ENCODE measurements at places on chromosomes 13 and 19.

DNA sequence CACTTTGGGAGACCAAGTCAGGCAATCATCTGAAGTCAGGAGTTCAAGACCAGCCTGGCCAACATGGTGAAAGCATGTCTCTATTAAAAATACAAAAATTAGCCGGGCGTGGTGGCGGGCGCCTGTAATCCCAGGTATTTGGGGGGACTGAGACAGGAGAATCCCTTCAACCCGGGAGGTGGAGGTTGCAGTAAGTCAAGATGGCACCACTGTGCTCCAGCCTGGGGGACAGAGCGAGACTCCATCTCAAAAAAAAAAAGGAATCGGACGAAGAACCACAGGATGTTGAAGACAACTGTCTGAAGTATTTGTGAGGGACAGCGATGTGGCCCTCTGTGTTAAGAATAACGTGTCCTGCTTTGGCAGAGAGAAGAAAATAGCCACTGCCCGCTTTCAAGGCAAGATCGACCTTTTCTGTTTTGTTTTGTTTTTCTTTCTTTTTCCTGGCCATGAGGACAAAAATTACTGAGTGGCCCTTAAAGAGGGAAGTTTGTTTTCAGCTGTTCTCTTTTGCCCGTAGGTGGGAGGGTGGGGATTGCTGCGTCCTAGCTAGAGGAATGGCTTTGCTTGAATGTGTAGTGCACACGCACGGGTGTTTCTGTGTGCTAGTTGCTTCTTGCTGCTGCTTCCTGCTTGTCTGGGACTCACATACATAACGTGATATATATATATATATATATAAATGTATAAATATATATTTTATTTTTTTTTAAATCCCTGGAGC lies 6.2 kb upstream of the PRKCG start:
- no peak for DNase-seq

- DNase-seq = no peak
Observed at GRCh38 chr13:53137779-53138178, 109.2 kb downstream of the OLFM4 start.

DNA sequence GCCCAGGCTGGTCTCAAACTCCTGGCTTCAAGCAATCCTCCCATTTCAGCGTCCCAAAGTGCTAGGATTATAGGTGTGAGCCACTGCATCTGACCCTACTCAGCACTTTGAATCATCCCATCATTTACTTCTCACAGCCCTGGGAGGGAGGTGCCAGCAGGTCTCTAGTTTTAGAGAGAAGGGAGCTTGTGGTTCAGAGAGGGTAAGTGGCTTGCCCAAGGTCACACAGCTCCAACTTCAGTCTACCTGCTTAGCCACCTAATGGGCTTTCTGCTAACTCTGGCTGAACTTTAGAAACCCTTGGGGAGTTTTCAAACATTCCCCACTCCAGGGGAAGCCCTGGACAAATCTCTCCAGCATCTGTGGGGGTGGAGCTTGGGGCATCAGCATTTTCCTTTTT lies 18.3 kb downstream of the CACNA1A start:
- DNase-seq = no peak

DNA sequence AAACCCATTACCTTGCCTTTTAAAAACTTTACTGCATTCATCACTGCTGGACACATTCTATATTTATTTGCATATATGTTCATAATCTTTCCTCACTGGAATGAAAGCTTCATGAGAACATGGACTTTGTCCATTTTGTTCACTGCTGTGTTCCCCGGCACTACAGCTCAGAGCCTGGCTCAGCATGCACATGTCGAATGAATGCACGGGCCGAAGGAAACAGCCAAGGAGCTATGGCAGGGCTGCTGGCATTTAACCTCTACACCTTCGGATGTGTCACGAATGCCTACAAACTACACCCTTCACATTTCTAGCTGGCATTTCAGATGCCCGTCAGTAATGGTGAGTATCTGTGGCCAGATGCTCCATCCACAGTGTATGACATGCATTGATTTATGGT lies 7.6 kb downstream of the MTIF3 start:
- DNase-seq = no peak

GRCh38 chr19:47735131-47735530 lies 10.2 kb upstream of the NOP53 start:
- DNase-seq = no peak

GRCh38 chr13:100983111-100983510 lies 308.5 kb upstream of the TMTC4 start:
- DNase-seq = no peak

- DNase-seq = no peak
Observed at GRCh38 chr19:41955521-41955920, 3.6 kb downstream of the RABAC1 start.

GRCh38 chr13:41938918-41939317 lies 22.0 kb downstream of the VWA8 start:
- no peak for DNase-seq

GRCh38 chr19:40740747-40741146 lies 9.5 kb downstream of the ACTMAP start:
- DNase-seq = no peak

DNA sequence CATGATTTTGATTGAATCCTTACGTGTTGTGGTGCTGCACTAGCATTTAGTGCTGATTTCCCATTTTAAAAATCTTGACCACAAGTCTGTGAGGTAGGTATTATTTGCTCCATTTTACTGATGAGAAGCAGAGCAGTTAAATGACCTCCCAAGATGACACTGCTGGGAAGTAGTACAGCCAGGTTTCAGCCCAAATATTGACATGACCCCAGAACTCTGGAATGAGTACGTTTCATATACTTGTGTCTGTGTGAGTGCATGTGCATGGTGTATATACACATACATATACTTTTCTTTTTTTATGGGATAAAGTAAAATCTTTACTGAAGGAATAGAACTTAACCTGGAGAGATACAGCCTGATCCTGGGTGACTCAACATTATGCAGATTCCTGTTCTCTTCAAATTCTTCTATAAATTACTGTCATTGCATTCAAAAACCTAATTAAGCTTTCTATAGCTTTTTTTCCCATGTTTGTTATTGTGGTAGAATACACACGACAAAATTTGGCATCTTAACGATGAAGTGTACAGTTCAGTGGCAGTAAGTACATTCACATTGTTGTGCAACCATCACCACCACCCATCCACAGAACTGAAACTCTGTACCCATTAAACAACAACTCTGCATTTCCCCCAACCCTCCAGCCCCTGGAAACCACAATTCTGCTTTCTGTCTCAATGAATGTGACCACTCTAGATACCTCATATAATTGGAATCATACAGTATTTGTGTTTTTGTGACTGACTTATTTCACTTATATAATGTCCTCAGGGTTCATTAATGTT lies 311.9 kb downstream of the MTUS2 start:
- DNase-seq = no peak

- DNase-seq = no peak
Observed at GRCh38 chr19:49456326-49456725, 3.3 kb downstream of the ALDH16A1 start.

DNA sequence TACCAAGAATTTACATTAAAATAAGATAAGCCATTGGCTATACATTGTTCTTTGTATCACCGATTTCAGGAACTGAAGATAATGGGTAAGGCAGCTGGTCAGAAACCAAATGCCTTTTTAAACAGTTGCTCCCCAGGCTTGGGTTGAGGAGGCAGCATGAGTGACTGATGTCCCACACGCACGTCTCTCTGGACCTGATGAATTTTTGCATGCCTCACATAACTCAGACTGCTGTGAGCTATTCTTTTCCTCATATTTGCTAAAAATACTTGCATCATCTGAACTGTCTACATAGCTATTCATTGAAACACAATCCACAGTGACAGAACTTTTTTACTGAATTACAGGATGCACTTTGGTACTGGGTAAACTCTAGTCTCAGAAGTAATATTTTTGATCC lies 123.6 kb upstream of the MAB21L1 start:
- DNase-seq = no peak

DNA sequence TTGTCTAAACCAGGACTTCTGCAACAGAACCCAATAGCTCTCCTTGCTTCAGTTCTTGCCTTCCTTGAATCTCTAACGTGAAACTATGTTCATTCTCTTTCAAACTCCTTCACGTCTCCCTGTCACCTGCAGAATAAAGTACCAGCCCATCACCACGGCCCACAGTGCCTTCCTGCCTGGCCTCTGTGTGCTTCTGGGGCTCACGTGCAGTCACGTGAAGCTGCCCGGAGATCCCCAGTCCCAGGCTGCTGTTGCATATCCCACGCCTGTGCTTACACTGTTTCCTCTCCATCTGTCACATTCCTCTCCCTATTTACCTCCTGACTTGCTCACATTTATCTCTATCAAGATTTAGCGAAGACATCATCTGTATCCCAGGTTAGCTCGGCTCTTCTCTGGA lies 102.8 kb downstream of the STARD13 start:
- DNase-seq = no peak

- DNase-seq = no peak
Observed at GRCh38 chr13:23725922-23726321, 155.7 kb downstream of the TNFRSF19 start.

GRCh38 chr13:75145927-75146326 lies 336.0 kb downstream of the TBC1D4 start:
- DNase-seq = no peak

GRCh38 chr13:20686863-20687579 lies 16.5 kb upstream of the IL17D start:
- no peak for DNase-seq

- no peak for DNase-seq
Observed at GRCh38 chr19:43265664-43266025, 3.7 kb downstream of the PSG9 start.

GRCh38 chr19:9018163-9018875 lies 8.1 kb upstream of the MUC16 start:
- DNase-seq = no peak

- no peak for DNase-seq
Observed at GRCh38 chr19:3357992-3358688, 8.2 kb upstream of the NFIC start.

DNA sequence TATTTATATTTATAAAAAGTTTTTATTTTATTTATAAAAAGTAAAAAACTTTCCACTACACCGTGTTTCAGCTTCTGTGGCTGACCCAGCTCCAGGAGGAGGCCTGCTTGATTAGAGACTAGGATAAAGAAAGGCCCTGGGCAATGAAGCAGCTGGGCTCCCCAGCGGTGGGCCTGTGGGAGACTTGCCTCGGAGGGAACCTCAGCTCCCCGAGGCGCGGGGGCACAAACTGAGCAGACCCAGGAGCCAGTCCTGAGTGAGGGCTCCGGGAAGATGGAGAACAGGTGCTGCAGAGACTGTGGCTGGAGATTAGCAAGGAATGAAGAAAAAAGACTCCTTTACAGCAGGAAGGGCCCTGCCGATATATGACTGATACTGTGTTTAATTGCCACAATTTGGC lies 63.8 kb upstream of the GJB6 start:
- DNase-seq = no peak

DNA sequence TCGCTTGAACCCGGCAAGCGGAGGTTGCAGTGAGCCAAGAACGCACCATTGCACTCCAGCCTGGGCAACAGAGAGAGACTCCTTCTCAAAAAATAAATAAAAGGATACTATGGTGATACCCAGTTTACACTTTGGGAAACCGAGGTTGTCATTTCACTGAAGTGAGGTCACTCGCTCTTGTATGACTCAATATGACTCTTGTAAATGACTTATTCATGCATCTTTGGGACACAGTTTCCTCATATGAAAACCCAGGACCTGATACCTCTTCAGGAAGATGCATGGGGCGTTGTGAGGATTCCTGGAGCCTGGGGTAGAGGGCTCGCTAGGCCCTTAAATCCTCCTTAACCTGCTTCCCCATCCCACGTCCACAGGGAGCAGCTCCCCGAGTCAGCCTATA lies 4.5 kb downstream of the PSMD8 start:
- no peak for DNase-seq

- no peak for DNase-seq
Observed at GRCh38 chr19:633786-634639, 676 bp upstream of the POLRMT start.

DNA sequence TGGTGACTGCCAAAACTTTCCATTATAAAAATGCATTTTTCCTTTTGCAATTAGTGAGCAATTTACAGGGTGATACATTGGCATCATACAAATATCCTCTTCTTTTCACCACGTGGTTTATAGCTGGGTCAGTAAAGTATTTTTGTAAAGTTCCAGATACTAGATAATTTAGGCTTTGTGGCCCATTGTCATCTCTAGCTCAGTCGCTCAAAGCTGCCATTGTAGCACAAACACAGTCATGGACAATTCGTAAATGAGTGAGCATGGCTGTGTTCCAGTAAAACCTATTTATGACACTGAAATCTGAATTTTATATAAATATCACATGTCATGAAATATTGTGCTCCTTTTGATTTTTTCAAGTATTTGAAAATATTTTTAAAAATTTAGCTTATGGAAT lies 162.9 kb downstream of the USP12 start:
- no peak for DNase-seq

- DNase-seq = no peak
Observed at GRCh38 chr19:17420475-17420924, 653 bp downstream of the MVB12A start.

GRCh38 chr13:109764470-109765291 lies 21.7 kb downstream of the IRS2 start:
- DNase-seq = no peak

DNA sequence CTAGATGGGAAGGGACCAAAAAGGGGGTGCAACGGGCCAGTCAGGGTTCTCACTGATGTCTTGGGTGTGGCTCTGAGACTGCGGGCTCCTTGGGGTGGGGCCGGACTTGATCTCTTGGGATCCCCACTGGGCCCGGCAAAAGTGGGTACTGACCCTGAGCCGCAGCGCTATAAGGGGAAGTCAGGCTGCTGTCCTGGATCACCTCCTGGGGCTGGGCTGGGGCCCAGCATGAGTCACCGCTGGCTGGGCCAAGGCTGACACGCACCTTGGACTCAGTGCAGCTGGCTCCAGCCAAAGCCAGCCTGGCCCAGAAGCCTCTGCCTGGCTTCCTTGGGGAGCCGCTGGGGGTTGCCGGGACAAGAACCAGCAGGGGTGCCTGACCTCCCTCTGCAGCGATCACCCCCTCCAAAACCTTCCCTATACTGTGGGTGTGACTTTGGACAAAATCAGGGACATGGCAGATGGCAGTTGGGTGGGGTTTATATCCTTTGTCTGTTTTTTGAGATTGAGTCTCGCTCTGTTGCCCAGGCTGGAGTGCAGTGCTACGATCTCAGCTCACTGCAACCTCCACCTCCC lies 617 bp upstream of the IQCN start:
- DNase-seq = no peak

DNA sequence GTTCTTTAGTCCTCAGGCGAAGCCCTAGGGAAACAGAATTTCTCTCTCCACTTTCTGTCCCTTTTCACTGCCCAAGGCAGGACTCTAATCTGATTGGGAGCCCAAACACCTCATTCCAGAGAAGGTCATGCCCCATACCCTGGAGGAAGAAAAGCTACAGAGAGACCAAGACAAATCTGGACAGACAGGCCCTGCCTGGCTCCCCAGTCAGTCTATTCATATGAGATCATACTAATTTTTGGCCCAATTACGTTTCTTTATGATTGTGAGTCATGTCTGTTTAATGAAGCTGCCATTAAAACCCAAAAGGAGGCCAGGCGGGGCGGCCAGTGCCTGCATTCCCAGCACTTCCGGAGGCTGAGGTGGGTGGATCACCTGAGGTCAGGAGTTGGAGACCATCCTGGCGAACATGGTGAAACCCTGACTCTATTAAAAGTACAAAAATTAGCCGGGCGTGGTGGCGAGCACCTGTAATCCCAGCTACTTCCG lies 3.3 kb upstream of the AP3D1 start:
- no peak for DNase-seq

- no peak for DNase-seq
Observed at GRCh38 chr13:67120872-67121531, 109.1 kb downstream of the PCDH9 start.
